Ascending aorta (tissue), 2 donors: ENCODE measurements at places on chromosomes 2 and 18. TPM values are rescaled to one million over a fixed set of nuclear protein-coding genes. Genes with fewer than 3 reads are reported as not detected.

- DNase-seq, result no peak
These were observed 133.4 kb downstream of the PID1 start for GRCh38 chr2:229137639-229138038.

DNA sequence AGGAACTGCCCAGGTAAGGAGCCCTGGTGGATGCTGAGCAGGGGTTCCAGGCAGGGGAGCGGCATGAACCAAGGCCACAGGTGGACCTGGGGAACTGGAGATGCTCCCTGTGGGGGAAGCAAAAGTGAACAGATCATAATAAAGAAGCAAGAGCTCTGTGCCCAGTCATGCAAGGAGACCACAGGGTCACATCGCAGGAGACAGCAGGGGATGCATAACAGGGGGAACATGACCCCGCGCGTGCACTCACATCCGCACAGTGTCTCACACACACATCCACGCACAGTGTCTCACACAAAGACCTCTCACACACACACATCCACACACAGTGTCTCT is 473.3 kb upstream of the HS6ST1 start:
- no peak for DNase-seq

GRCh38 chr18:36757081-36757480 is 71.7 kb downstream of the TPGS2 start:
- no peak for DNase-seq

- no peak for DNase-seq
These were observed 10.6 kb upstream of the FAM117B start for GRCh38 chr2:202624133-202624532.

- DNase-seq, result peak; percentile 93
These were observed at the start of gene SNED1 for GRCh38 chr2:240997856-240998705. SNED1 (plus strand) TSS chr2:240998618; CDS start chr2:240998838, 220 bp downstream.

DNA sequence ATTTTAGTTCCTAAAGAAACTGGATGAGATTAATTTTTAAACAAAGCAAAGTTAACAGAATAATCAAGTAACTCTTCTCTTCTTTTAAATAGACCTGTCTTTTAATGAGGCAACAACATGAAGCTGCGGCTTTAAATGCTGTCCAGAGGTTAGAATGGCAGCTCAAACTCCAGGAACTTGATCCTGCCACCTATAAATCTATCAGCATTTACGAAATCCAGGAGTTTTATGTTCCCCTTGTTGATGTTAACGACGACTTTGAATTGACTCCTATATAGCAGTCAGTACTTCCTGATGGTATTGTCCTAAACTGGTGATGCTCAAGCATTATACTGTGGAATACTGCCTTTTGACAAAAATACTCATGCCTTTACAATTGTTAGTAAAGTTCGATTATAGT is 53.7 kb upstream of the TWSG1 start:
- no peak for DNase-seq

DNA sequence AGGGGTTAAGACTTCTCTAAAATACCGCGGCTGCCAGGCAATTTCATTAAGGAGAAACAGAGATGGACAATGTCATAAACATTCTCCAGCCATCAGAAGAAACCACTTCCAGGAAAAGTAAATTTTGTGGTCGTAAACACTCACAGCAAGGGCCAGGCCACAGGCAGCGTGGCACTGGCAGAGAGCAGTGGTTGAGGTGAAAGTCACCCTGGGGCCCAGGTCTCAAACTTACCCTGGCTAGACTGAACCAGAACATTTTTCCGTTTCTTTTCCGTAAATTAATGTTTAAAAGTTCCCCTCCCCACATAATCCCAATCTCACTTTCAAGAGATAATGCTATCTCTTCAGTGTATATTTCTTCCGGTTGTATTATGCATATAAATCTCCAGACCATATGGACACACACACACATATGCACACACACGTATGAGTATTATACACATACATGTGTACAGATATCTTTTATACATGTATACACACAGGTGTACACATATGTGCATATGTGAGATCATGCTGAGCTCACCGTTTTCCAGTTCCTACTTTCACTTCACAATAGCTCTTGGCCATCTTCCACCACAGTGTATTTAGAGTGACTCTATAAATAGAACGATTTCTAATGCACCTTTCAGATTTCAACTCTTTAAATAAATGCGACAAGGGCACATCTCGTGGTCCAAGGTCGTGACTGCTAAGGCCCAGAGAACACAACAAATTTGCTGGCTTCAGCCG is 90.1 kb downstream of the MALT1 start:
- no peak for DNase-seq

The SNORC gene
- not detected for total RNA-seq

The CDCA7 gene
- total RNA-seq, result not detected
